ENCODE measurements at places on chromosomes 12 and 14. TPM values are rescaled to one million over a fixed set of nuclear protein-coding genes. Genes with fewer than 3 reads are reported as not detected.

KRT85 gene
- not detected for total RNA-seq

RNASE3 gene
- total RNA-seq = not detected

CATSPERB gene
- not detected for total RNA-seq

EIF2S3B gene
- 2.8 TPM for total RNA-seq

TEX22 gene
- total RNA-seq = not detected

DPPA3 gene
- total RNA-seq = not detected

IFI27 gene
- total RNA-seq = 43.2 TPM

BDKRB2 gene
- 85.5 TPM for total RNA-seq

TGM1 gene
- 1.5 TPM for total RNA-seq

MORN3 gene
- total RNA-seq = 1.5 TPM

ABHD4 gene
- 45.7 TPM for total RNA-seq

LRTM2 gene
- not detected for total RNA-seq

TARBP2 gene
- total RNA-seq = 65.9 TPM

NTN4 gene
- 16.3 TPM for total RNA-seq

CABP1 gene
- not detected for total RNA-seq

RCOR1 gene
- total RNA-seq = 17.9 TPM

ZFHX2 gene
- 0.14 TPM for total RNA-seq

CCDC175 gene
- not detected for total RNA-seq

CEBPE gene
- total RNA-seq = not detected

AQP6 gene
- total RNA-seq = not detected

Data from placental pericyte (primary cell).